ENCODE measurements at places on chromosomes 5 and 9.

DNA sequence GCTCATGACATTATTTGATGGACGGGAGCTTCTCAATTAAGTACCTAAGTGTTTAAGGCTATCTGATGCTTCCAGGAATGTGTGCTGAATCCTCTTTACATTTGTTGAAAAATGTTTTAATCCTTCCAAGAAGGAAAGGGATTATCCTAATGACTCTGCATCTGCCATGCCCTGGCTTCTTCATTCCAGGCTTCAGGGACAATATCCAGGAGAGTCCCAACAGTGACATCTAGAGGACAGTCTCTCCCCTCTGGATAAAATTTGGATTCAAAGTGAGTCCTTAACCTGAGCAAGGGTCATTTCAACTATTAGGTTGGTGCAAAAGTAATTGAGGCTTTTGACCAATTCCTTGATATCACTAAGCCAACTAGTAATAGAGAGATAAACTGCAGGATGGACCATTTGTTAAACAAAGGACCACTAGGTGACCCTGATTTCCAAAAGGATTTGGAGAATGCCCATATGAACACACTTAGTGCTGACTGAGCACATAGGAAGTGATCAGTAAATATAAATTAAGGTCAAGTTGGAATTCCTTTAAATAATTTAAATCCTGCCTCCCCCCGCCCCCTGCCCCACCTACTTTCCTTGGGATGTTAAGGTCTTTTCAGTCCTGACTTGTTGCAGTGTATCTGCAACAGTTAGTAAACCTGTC, 19.1 kb downstream of the TNFSF8 start:
- DNase-seq, result no peak

GRCh38 chr5:96903300-96903699, 27.0 kb downstream of the ERAP2 start:
- no peak for DNase-seq

DNA sequence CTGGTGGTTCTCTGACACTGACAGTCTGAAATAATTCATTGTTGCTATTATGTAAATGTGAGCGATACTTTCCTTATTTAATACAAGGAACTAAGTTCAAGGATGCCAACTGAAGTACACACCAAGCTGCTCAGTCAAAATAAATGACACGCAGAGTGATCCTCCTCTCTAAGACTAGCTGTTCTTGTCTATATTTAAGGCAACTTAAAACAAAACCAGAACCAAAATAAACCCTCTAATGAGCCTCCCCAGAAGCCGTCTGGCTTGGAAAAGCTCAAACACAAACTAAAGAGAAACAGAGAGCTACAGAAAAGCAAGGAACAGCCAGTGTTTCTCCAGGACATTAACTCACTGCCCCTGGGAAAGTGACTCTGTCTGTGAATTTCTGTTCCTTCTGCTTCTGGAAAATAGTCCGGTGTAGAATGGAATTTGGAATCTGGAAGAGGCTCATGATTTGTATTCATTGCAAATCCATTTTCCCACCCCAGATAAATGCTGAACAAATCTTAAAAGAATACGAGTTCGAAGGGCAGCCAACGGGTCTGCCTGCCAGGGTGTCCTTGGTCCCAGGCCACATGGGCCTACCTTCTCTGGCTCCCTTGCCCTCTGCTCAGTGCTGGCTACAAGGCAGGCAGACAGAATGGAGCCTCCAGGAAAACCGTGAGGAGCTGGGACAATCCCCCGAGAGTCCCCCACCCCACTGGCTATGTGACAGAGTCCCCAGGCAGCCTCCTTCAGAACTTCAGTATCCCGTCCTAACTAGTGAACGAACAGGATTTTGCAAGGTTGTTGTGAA, 14.8 kb downstream of the GGTA1 start:
- DNase-seq, result no peak

DNA sequence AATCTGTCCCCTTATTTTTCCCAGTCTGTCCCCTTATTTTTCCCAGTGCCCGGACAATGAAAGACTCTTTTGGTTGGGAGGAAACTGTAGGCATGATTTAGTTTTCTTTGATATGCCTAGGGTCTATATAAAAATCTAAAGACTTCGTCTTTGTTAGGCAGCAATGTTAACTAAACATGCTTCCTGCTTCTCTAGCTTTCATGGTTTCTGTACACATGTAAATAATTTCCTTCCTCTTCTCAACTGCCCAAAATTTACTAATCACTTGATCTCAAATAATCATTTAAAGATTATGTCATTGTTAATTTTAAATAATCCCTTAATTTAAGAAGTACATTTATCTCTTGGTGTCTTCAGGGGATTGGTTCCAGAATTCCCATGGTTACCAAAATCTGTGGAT, 47.8 kb upstream of the RAPGEF6 start:
- no peak for DNase-seq

DNA sequence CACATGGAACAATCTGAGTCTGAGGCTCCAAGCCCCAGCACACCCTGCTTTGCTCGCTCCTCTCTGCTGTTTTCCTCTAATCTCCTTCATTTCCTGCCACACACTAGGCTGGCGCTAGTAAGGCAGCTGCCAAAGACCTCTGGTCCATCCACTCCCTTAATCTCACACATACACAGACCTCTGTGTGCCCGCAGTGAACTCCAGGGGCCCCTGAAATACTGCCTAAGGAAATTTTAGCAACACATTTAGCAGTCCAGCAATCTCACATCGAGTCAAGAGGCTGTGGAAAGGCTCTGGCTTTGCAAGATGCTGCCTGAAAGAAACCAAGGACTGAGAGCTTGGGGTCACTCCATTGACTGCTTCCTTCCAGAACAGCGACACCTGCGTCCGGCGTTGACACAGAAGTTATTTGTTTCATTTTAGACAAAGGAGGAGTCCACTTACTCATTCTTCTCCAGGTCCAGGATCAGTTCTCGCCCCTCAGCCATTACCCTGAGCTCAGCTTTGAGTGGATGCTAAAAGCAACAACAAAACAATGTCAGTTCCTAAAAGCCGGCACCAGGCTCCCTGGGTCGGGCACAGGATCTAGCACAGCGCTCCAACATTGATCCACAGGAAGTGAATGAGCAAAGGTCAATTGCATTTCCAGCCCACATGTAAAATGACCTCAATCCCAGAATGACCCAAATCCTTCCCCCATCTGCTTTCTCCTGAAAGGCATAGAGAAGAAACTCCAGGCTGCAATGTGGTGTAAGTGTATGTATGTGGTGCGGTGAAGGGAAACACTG, 11.5 kb downstream of the ADAM19 start:
- no peak for DNase-seq

- DNase-seq, result no peak
Observed at GRCh38 chr9:87102126-87102525, 154.8 kb upstream of the GAS1 start.

DNA sequence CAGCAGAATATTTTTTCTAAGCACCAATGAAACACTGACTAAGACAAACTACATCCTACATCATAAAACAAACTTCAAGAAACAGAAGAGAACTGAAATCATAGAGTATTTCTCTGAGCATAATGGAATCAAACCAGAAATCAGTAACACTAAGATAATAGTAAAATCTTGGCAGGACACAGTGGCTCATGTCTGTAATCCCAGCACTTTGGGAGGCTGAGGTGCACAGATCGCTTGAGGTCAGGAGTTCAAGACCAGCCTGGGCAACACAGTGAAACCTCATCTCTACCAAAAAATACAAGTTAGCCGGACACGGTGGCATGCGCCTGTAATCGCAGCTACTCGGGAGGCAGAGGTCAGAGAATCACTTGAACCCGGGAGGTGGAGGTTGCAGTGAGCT, 63.1 kb downstream of the RNF130 start:
- no peak for DNase-seq

DNA sequence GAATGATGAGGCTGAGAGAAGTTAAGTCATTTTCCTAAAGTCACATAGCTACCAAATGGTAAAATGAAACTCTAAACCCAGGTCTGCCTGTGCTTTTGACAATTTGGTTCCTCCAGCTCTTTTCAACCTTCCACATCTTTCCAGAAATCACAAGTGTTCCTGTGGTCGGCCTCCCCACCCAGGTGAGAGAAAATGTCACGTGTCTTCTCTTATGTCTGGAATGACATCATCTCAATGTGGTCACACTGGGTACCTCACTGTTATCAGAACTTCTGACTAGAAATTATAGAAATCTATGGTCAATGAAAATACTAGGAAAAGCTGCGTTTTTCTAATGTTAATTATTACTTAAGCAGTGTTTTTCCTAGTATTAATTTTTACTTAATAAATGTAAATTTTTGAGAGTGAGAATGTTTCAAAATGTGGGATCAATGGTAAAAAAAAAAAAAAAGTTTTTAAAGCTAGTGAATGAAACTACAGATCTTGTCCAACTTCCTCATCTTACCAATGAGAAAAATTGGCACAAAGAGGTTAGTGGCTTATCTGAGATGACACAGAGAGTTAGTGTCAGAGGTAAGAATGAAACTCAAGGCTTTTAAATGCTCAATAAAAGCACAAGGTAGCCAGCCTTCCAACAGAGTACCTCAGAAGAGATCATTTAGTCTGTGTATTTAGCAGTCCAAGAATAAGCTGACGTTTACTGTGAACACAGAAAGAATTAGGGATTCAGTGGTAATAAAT, 228.7 kb upstream of the NR4A3 start:
- DNase-seq, result no peak

DNA sequence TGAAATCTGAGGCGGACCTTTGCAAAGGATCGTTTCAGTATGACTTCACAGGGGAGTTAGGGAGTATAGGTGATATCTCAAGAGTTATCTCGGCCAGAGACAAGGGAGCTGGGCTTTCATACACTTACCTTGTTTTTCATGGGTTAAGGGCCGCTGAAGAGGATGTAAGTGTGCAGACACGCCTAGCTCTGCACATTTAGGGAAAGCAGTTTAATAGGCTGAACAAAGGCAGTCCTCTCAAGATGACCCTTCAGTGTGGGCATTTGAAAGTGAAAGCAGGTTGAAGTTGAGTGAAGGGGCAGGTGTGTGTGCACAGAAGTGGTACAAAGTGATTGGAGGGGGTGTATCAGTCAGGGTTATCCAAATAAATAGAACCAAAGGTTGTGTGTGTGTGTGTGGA, 33.1 kb upstream of the PRXL2C start:
- DNase-seq, result no peak

DNA sequence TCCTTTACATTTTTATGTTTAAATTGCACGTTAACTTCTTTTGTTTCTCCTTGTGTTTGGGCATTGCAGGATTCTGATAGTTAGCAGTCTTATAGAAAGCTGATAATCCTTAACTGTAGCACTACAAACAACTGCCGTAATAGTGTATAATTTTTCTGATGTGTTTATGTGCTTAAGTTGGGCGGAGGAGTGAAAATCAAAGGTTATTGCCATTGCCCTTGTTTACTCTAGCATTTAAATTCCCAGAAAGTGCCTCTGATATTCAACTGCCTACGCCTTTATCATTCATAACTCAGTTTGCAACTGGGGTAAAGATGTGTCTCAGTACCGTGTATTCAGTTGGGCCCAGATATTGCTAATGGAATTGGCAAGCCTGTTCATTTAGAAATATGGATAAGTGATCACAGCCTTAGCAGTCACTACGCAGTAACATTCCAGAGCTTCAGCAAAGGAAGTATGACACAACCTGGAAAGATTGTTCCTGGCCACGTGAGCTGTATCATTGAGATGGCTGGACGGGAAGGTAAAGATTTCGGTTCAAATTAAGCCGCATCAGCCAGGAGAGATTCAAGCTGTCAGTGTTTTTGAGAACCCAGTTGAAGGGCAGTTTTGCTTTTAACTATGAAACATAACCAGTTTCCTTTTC, 28.1 kb upstream of the LRRTM2 start:
- no peak for DNase-seq

DNA sequence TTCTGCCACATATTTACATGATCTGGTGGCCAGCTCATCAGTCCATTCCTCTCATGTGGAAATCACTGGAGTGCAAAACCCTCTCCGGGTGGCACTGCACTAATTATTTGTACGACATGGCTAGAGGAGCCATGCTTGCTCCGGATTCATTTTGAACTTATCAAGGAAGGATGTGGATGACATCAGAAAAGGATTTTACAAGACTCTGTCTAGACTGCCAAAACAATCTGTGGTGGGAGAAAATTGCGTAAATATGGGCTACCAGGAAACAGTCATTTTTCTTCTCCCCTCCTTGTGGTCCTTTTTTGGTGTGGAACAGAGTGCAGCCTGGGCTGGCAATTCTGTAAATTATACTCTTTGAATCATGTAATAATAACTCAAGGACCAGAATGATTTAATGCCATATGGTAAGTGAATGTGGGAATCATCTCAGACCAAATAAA, 123.4 kb upstream of the IFNE start:
- DNase-seq, result no peak

GRCh38 chr9:114489928-114490327, 15.3 kb downstream of the WHRN start:
- DNase-seq, result no peak

- DNase-seq, result no peak
Observed at GRCh38 chr9:77901771-77902170, 129.8 kb downstream of the GNAQ start.

- no peak for DNase-seq
Observed at GRCh38 chr9:35732800-35733541, 505 bp downstream of the CREB3 start.

All from CD8-positive, alpha-beta T cell (primary cell).